ENCODE measurements at places on chromosomes 3 and 15.

- no peak overlapping the region for H3K27ac ChIP-seq
- H3K4me1 ChIP-seq, result peaks cover 17% of the 10 kb centered on the region
- H3K36me3 ChIP-seq, result no peaks in the 10 kb centered on the region
- no peaks in the 10 kb centered on the region for H3K27me3 ChIP-seq
These were observed 28.9 kb upstream of the DRD3 start for GRCh38 chr3:114207768-114208167.

GRCh38 chr3:89570465-89570864, 463.0 kb downstream of the EPHA3 start:
- H3K4me1 ChIP-seq, result no peaks in the 10 kb centered on the region
- H3K27ac ChIP-seq, result no peak overlapping the region
- no peaks in the 10 kb centered on the region for H3K36me3 ChIP-seq

- H3K4me1 ChIP-seq, result no peaks in the 10 kb centered on the region
- no peaks in the 10 kb centered on the region for H3K36me3 ChIP-seq
- H3K27me3 ChIP-seq, result no peaks in the 10 kb centered on the region
- no peak overlapping the region for H3K4me3 ChIP-seq
- H3K27ac ChIP-seq, result no peak overlapping the region
These were observed 1102.2 kb downstream of the TUSC7 start for GRCh38 chr3:117811786-117812185.

GRCh38 chr3:143831994-143832393, 16.3 kb downstream of the SLC9A9 start:
- H3K36me3 ChIP-seq, result no peaks in the 10 kb centered on the region
- no peak overlapping the region for H3K4me3 ChIP-seq

DNA sequence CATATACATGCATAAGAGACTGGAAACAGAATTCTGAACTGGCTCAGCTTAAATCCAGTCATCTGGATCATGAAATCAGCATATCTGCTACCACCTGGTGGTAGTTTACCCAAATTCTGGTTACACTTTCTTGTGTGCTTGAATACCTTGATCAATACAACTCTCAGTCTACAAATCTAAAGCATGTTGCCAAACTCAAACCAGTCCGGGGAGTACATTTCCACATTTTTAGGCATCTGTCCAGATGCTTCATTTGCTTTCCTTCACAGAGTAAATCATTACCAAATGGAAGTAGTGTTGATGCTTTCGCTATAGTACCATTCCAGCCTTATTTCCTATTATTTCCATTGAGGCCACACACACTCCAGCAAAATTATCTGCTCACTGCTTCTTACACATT, 126.4 kb downstream of the P2RY1 start:
- H3K36me3 ChIP-seq, result no peaks in the 10 kb centered on the region
- DNase-seq, result peak; percentile 62
- H3K4me1 ChIP-seq, result no peaks in the 10 kb centered on the region
- no peaks in the 10 kb centered on the region for H3K27me3 ChIP-seq
- no peak overlapping the region for H3K4me3 ChIP-seq
- H3K27ac ChIP-seq, result no peak overlapping the region

- H3K4me3 ChIP-seq, result no peak overlapping the region
- no peak overlapping the region for H3K27ac ChIP-seq
- H3K4me1 ChIP-seq, result peaks cover 3% of the 10 kb centered on the region
- H3K36me3 ChIP-seq, result no peaks in the 10 kb centered on the region
These were observed 149.6 kb downstream of the OPA1 start for GRCh38 chr3:193742628-193743027.

- H3K36me3 ChIP-seq, result peaks cover 39% of the 10 kb centered on the region
- no peak for DNase-seq
- H3K4me3 ChIP-seq, result no peak overlapping the region
- no peak overlapping the region for H3K27ac ChIP-seq
- peaks cover 12% of the 10 kb centered on the region for H3K4me1 ChIP-seq
These were observed 52.9 kb downstream of the WDR76 start for GRCh38 chr15:43879386-43880355.

GRCh38 chr3:126134219-126134975, 46.0 kb downstream of the ALDH1L1 start:
- peak; percentile 79 for DNase-seq
- no peak overlapping the region for H3K4me3 ChIP-seq
- H3K27me3 ChIP-seq, result no peaks in the 10 kb centered on the region
- no peaks in the 10 kb centered on the region for H3K4me1 ChIP-seq
- H3K27ac ChIP-seq, result no peak overlapping the region

Data from Karpas-422 (cell line).